ENCODE measurements at places on chromosomes 12 and 14.

DNA sequence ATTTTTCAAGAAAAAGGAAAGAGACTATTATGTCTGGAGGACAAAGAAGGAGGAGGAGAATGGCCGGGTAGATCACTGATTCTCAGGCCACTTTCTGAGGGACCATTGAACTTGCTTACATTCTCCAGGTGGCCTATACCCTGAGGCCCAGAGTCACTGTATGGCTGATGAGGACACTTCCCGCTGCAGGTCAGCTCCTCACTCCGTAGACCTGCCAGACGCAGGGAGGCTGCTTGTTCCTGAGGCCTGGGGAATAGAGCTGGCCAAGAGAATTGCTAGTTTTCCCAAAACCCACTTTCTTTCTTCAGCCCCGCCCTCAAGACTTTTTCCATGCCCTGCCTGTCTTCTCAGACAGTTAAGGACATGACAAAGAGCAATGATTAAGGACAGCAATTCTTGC, 510.5 kb upstream of the TBX3 start:
- DNase-seq = no peak

DNA sequence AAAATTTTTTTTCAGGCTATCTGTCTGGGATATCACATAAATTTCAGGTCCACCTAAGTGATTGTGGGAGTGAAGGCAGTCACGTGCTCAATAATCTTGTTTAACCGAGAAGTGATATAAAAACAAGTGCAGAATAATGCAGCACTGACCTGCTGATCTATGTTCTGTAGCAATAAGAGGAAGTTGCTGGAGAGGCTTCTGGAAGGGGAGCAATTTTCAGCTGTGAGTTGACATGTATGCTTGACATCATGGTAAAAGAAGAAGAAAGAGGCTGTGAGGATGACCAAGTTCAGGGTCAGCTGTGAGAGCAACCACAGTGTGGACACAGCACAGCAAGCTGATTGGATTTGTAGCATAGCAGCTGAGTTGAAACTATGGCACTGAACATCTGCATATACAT, 172.0 kb upstream of the PELI2 start:
- no peak for DNase-seq

- DNase-seq = no peak
These were observed 66.4 kb downstream of the PAWR start for GRCh38 chr12:79624378-79624777.

GRCh38 chr12:18389820-18390219, 128.5 kb downstream of the PIK3C2G start:
- DNase-seq = no peak

DNA sequence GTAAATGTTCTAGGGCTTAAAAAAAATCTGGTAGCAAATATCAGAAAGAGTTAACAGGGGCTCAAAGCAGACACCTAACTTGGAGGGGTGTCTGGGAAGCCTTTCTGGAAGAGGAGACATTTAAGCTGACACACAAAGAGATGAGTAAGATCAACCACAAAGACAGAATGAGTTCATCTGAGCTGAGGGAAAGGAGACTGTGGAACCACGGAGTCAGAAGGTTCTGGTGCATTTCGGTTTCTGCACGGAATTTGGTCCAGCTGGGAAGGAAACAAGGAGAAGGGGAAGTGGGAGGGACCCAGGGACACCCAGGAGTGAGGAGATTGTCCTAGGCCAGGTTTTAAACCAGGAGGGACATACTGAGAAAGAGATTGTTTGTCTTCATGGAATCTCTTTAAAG, 161.1 kb downstream of the PHETA1 start:
- DNase-seq = no peak

GRCh38 chr14:68962681-68963080, 16.4 kb downstream of the ACTN1 start:
- no peak for DNase-seq

DNA sequence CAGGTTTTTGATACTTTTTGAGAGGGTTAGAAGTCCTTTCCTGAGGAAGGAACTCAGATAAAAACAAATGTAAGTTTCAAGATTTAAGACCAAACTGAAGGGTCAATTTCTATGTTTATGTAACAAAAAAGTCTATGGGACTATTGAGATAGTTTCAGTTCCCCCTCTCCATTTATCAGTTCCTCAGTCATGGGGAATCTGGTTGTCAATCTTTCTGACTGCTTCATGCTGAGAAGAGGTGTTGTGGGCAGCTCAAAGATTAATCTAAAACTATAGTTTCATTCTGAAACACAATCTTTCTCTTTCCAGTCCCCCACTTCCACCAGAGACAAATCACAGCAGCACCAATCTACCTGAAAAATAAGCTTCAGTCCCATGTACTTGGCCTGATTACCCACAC, 93.7 kb downstream of the KCNMB4 start:
- DNase-seq = no peak

GRCh38 chr14:93977171-93977570, 801 bp upstream of the ASB2 start:
- DNase-seq = no peak

- no peak for DNase-seq
These were observed 103.1 kb upstream of the PPM1H start for GRCh38 chr12:63037746-63038712.

DNA sequence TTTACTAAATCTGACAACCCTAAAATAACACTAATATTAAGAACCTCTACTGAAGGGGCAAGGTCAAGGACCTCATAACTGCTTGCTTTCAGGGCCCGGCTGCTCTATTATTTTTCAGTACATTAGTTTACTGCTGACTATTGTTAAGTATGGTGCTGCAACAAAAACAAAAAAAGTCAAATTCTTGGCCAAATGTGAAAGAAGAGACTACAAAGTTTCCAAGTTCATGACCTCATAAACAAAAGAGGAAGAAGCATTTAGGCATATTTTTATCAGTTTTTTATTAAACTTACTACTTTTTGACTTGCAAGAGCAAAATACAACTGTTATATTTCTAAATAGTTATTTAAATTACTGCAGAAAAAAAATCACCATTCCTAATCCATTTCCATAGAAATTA, 109.8 kb upstream of the GPHB5 start:
- DNase-seq = no peak

- DNase-seq = no peak
These were observed 65.8 kb upstream of the TMPO start for GRCh38 chr12:98449584-98449983.

- no peak for DNase-seq
These were observed 21.7 kb downstream of the TMBIM6 start for GRCh38 chr12:49763006-49763591.

DNA sequence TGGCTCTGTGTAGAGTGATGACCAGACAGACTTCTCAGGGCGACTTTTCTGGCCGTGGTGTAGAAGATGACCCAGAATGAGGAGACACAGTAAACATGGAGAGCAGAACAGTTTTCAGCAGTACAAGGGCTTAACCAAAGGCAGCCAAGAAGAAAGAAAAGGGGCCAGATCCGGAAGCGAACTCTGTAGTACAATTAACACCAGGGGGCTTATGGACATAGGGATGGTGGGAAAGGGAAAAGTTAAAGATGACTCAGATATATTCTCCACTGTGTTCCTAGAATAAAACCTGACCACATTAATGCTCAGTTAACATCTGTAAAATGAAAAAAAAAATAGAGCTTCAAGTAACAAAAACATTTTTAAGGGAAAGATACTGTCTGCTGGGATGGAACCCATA, 60.2 kb downstream of the LGR5 start:
- no peak for DNase-seq

DNA sequence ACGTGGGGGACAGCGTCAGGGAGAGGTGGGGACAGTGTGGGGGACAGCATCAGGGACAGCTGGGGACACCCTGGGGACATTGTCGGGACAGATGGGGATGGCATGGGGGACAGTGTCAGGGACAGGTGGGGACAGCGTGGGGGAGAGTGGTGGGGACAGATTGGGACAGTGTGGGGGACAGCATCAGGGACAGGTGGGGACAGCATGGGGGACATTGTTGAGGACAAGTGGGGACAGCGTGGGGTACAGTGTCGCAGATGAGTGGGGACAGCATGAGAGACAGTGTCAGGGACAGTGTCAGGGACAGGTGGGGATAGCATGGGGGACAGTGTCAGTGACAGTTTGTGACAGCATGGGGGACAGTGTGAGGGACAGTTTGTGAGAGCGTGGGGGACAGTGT, 240.9 kb downstream of the TMEM121 start:
- DNase-seq = no peak

DNA sequence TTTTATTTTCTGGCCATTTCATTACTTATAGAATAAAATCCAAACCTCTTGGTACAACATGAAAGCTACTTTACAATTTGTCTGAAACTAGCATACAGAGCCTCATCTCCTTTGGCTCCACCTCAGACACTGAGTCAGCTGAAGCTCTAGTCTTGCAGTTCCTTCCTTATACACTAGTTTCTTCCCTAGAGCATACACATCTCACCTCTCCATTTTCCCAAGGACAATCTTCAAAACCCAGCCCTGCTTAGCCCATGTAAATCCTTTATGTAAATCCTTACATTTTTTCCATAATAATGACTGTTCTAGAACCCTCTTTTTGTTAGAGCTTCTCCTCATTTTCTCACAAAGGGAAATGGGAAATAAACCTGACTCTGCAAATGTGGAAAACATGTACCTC, 463.4 kb downstream of the SLC16A7 start:
- no peak for DNase-seq

DNA sequence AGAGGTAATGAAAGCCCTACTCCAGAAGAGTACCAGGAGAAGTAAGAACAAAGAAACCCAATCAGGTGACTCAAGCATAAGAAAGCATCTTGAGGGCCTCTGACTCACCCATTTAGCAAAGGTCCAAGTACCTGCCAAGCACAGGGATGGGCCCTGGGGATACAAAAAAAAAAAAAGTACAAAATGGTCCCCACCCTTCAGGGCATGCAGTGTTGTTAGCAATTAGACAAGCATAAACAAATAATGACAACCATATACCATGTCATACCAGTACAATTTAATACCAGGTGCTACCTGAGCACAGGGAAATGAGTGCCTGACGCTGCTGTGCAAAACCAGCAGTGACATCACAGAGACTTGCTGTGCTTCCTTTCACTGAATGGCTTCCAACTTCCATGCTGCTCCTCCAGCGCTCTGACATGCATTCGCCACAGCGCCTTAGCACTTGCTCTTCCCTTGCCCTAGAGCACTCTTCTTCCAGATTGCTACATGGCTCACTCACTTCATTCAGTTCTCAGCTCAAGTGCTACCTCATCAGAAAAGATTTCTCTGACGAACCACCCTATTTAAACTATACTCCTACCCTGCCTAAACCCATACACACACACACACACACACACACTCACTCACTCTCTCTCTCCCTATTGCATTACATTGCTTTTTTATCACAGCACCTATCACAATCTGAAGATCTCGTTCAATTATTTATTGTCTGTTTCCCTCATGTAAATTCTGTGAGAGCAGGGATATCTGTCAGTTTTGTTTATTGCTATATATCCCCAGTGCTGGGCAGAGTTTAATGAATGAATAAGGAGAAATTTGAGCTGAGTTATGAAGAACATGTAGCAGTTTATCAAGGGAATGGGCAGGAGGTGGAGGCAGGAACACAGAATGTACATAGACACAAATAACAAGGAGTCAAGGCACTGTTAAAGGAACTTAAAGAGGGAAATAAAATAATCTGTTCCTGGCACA, 12.9 kb upstream of the EPS8 start:
- no peak for DNase-seq
